SK-MEL-5 (cell line): ENCODE measurements at places on chromosomes 12 and 14.

DNA sequence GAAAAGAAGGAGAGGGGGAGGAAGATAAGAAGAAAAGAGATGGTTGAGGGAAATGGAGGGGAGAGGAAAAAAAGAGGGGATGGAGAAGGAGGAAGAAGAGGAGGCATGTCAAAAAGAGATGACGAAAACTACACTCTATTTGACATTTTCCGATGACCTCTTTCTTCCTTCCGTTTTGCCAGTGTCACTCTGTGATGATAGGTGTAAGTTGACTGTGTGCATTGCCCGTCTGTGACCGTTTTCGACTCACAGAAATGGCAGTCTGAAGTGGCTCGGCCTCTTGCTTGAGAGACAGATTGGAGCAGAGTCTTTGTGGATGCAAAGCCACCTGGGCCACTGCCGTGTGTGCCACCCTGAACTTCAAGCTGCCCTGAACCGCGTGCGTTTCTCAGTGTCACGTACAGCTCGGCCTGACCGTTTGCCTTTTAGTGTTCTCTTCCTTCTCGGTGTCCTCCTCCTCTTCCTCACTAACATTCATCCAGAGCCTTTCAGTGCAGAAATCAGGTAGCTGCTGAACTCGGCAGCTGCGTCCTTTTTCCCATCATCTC lies 32.7 kb downstream of the ELK3 start:
- no peak for DNase-seq

- peak; percentile 72 for DNase-seq
Measured at GRCh38 chr14:47917344-47917954, 242.0 kb upstream of the MDGA2 start.

GRCh38 chr14:76348898-76349297 lies 27.0 kb upstream of the ESRRB start:
- no peak for DNase-seq

DNA sequence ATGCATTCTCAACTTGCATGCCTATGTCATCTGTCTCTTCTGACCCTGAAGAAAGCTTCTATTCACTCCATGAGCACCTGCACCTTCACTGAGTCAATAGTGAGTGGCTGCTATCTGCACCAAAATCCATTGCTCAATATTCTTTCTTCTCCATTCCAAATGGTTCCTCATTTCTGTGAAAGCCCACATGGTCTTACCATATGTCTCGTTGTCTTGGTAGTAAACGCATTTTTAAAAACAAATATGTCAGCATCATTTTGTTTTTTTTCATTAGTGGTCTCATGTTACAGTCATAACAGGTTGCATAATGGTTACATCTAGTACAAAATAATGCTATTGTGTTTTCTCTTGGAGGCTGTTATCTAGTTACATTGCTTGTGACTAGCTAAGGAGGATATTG lies 106.9 kb upstream of the CPM start:
- DNase-seq = no peak

DNA sequence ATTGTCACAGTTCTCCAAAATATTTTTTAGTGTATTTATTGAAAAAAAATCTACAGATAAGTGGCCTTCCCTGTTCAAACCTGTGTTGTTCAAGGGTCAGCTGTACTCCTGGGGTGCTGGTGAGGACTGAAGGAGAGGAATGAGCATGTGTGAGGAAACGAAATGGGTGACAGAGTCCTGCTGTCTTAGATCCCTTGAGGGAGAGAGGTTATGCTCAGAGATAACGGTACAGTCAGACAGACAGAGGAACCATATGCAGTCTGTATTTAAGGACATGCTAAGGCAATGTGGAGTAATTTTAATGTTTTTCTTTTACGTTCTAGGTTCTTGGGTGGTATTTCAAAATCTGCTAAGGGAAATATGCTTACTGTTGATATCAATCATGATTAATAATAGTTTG lies 352.9 kb upstream of the RGS6 start:
- DNase-seq = no peak
